ENCODE measurements at places on chromosomes 5 and 9. TPM values are rescaled to one million over a fixed set of nuclear protein-coding genes. Genes with fewer than 3 reads are reported as not detected.

- no peak for DNase-seq
These were observed 475.5 kb upstream of the ACO1 start for GRCh38 chr9:31908891-31909480.

- no peak for DNase-seq
These were observed 107.8 kb upstream of the ADAMTSL1 start for GRCh38 chr9:18366184-18366583.

ADAMTS19 gene
- total RNA-seq: 1.7 TPM

G3BP1 gene
- total RNA-seq: 97.0 TPM

DNA sequence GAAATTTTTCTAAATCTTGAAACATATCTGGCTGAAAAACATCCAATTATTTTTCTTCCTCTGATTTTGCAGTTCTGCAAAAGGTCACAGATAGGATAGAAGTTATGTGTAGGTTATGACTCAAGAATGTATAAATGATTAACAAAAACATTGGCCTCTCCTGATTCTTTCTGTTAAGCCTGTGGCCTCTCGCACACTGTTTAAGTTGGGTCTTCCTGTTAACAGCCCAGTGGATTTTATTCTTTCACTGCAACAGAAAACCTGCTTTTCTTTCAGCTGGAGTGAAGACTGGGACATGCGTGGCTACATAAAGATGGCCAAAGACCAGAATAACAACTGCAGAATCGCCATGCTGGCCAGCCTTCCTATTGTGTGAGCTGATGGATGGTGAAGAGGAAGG lies 17.1 kb upstream of the SPATA31E1 start:
- DNase-seq: no peak

SPATA31A1 gene
- not detected for total RNA-seq

GRCh38 chr5:102523541-102524175 lies 24.9 kb upstream of the SLCO6A1 start:
- no peak for DNase-seq
